ENCODE measurements at places on chromosomes 4 and X.
A peak's percentile ranks its signal among the peaks of the same experiment; 100 is the strongest.

DNA sequence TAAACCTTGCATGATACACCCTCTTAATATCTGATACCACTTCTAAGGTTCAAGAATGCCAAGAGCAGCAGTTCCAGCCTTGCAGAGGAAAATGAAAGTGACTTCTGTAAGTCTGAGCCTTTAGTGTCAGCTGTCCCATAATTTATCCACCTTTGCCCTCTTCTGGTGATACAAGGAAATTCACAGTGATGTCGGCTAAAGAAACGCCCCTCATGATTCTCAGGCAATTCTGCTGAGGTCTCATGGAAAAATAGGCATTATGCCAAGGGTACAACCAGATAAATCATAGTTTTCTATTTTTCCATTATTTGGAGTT is 172.2 kb upstream of the CXCL13 start:
- DNase-seq, result no peak

DNA sequence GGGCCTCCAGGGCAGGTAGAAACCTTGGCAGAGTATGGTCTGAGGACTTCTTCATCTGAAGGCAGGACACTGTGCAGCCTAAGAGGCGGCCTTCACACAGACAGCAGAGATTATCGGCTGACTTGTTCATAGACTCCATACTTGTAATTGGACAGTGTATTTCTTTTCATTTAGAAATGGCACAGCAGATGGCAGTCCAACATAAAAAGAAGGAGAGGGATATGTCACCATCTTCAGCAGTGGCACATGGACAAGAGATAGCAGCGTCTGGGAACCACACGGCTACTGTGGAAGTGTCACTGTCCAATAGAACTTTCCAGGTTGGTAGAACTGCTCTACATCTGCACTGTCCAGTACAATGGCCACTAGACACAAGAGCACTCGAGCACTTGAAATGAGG is 21.7 kb upstream of the GEMIN8 start:
- no peak for DNase-seq

GRCh38 chr4:11042760-11043159 is 358.2 kb upstream of the CLNK start:
- no peak for DNase-seq

DNA sequence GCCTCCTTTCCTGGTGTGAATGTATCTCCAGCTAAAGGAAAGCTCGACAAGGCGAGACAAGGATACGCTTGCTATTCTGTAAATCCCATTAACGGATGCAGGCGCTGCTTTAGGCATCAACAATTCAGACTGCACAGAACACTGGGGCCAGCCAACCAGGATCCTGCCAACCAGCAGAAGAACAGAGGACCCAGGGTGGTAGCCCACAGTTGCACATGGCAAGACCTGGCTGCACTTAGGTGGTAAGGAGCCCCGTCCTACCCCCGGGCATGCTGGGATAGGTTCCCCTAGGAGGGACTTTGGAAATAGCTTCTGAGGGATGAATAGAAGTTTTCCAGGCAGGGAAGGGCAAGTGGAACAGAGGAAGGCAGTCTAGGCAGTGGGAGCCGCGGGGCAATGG is 20.7 kb downstream of the PSAPL1 start:
- DNase-seq, result peak; percentile 17

DNA sequence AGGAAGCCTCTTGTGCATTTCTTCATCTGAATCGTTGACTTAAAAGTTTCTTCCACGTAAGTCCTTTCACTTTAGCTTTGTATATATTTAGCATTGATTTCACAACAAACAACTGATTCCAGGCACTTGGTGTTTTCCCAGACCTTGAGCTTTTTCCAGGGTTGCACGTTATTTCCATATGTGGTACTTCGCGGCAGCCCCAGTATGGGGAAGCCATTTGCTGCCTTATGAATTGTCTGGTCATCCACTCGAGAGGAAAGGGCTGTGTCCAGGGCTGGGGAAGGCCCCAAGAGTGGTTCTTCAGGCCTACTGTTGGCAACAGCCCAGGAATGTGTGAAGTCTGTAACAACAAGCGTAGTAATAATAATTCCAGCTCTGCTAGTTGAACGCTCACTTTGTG is 2.8 kb upstream of the TLR8 start:
- DNase-seq, result no peak

- DNase-seq, result no peak
Observed at GRCh38 chr4:139972305-139972704, 181.7 kb downstream of the MAML3 start.

GRCh38 chr4:26131711-26132110 is 189.1 kb upstream of the RBPJ start:
- no peak for DNase-seq

DNA sequence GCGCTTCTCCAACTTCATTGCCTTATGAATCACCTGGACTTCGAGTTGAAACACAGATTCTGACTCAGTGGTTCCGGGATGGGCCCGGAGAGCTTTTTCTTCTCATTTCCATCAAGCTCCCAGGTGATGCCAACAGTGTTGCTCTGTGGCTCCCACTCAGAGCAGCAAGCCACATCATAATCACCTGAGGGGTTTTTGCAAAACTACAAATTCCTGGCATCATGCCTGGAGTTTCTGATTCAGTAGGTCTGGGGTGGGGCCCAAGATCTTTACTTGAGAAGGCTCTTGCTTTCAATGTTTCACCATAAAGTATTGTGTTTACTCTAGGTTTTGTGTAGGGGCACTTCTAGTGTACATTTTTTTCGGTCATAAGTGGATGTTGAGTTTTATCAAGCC is 7.0 kb downstream of the MTM1 start:
- no peak for DNase-seq

DNA sequence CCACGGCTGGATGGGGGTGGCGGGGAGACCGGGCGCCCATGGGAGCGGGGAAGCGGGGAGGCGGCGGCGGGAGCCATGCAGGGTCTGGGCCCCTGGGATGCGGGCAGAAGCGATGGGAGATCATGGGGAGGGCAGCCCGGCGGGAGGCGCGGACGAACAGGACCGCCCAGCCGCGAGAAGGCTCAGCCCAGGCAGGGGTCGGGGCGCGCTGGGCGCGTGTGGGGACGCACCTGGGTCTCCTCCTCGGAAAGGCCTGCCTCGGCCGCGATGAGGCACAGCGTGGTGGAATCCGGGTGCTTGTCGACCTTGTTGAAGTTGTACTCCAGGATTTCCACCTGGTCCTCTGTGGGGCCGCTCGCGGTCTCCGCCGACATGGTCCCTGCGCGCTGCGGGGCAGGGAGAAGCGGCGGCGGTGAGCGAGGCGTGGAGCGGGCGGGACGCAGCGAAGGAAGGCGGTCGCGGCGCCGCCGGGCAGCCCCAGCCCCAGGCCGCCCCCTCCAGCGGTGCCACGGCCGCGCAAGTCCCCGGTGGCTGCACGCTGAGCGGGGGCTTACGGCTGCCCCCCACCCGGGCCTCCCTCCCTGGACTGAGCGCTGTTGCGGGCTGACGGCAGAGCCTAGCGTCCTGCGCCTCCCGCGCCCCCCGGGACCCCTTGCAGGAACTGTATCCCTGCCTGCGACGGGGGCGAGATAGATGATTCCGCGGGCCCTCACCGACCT is 25.3 kb downstream of the HOPX start:
- no peak for DNase-seq

DNA sequence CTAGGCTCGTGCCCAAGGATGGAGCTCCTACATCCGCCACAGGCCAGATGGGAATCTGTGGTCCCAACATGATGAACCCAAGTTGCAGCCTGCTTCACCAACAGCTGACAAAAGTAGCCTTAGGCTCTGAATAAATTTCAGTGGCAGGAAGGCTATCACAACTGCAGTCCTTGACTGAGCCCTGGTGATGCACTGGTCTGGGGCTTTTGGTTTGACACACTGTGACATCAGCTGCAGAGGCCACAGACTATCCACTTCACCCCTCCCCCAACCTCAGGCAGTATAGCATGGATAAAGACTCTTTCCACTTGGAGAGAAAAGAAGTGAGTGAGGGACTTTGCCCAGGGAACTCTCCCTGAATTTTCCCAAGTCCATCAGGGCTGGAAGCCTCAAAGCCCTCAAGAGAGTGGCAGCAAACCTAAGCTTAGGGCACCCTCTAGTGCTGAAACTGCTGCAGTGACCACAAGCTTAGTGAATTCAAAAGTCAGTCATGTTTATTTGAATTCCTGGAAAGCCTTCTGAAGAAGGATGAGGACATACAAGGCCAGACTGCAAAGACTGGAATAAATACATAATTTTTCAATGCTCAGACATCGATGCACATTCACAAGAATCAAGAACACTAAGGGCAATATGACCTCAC is 135.0 kb upstream of the TENT5D start:
- no peak for DNase-seq

DNA sequence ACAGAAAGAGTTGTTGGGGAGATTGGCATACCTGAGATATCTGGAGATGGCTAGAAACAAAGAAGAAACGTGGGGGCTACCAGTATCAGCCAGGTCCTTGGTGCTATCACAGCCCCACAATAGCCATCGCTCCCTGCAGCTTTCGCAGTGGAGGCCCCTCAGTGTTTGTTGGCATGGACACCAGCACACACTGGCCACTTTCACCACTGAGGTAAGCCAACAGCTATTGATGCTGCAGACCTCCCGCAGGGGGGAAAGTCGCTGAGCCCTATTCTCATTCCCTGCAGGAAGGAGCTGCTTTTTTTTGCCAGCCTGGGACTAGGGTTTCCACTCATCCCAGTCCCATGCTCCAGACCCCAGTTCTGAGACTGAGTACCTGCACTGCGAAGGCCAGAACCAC is 879.2 kb upstream of the IGFBP7 start:
- no peak for DNase-seq

DNA sequence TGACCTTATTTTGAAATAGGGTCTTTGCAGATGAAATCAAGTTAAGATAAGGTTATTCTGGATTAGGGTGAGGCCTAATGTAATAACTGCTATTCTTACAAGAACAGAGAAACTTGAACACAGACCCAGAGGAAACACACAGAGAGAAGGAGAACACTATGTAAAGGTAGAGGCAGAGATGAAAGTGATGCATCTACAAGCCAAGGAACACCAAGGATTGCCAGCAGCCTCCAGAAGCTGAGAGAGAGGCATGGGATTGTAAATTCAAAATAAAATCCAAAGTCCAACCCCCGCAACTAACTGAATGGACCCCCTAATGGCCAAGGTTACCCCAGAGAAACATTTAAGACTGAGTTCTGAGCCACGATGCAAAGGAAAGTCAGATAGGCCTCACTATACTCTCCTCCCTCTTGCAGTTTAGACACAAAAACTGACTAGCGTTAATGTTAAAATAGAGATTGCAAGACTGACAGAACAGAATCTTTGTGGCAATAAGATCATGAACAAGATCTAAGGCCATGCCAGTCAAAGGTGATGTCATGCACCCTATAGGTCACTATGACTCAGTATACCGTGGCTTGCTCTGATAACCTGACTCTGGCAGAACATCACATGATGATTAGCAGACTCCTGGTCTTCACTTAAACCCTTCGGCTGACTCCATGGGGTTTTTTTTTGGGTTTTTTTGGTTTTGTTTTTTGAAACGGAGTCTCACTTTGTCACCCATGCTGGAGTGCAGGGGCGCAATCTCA is 42.9 kb downstream of the DDX60L start:
- DNase-seq, result no peak

DNA sequence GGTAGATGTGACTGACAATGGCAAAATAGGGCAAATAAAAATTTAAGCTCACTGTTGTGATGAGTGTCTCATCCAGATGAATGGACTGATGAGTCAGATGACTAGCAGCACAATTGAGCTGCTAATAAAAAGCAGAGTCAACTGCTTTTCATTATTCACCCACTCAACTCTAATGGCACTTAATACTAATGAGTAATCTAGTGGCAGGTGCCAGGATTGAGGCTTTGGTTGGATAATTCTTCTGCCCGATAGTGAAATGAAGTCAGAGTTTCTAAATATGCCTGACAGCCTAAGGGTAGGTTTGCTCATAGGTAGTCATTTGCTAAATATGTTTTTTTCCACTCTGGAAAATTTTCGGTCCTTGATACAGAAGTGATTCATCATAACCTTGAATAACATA is 10.4 kb downstream of the OGT start:
- DNase-seq, result no peak

DNA sequence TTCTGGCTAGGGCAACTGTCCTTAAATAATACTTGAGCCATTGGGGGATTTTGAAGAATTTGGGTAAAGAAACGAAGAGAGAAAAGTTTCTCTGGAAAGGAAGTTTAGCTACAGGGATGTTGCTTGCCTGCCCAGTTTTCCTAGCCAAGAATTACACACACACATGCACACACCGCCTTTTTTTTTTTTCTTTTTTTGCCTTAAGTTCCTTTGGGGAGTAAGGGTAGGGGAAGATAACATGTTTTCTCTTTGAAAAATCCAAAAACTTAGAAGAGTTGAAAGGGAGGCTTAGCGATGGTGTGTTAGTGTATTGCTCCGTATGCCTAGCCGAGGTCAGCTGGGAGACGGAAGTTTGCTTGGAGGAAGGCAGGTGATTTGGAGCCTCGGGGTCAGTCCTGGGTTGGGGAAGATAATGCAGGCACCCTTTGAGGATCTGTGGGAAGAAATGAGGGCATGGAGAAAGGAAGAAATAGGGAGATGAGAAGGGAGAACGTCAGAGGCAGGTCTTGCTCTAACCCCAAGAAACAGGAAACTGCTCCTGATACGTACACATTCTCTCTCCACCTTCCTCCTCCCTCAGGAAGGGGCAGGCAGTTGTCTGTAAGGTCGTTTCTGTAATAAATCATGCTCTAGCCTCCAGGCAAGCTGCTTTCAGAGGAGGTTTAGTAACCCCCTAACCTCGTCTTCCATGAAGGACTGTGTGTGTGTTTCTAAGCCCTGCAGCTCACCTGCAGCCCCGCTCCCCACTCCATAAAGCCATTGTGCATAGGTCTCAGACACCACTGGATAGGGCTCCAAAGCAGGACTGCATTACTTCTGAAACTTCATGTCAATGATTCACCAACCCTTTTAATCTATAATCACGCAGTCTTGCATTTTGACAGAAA is 10.5 kb downstream of the KLF3 start:
- no peak for DNase-seq
